HuH-7.5 (cell line): ENCODE measurements at places on chromosomes 16 and 17.

GRCh38 chr17:63596856-63597586 lies 3.7 kb upstream of the TACO1 start:
- no peak for DNase-seq

GRCh38 chr17:81398176-81398831 lies 3.0 kb downstream of the BAHCC1 start:
- DNase-seq, result no peak

DNA sequence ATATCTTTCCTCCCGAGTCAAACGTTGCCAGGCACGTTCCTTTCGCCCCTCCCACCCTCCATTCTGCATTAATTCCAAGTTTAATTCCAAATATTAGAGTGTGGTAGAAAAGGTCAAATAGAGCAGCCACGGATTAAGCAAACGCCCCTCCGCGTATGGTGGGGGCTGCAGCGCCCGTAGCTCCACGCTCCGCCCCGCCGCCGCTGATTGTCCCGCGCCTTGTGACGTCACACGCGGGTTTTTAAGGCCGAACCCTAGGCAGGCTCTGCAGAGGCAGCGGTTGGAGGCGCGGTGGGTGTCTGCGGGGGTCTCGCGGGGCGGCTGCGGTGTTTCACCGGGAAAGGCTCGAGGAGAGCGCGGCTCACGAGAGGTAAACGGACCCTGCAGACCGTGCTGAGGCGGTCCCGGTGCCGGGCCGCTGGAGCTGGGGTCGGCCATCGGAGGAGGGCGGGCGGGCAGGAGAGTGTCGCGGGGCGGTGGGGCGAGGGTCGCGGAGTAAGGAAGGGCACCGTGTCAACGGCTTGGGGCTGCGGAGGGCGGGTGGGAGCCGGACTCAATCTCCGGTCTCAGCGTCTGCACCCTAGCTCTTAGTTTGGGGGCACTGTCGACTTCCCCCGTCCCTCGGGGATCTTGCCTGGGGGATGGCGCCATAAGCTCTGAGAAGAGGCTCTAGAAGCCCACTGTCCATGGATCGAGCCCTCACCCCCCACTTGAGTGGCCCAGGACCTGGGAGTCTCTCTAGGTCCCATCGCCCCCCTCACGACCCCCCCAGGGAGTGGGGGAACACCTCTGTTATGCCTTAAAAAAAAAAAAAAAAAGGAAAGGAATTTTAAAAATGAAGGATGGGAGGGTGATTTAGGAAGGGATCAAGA lies at the start of gene ARL4D:
ARL4D (plus strand) TSS at position 270 of the 872 bp plus-strand sequence. CDS start 740 bp downstream, outside the sequence.
- DNase-seq, result peak; percentile 62

- no peak for DNase-seq
These were observed 55.2 kb downstream of the TBC1D16 start for GRCh38 chr17:79980246-79981043.

DNA sequence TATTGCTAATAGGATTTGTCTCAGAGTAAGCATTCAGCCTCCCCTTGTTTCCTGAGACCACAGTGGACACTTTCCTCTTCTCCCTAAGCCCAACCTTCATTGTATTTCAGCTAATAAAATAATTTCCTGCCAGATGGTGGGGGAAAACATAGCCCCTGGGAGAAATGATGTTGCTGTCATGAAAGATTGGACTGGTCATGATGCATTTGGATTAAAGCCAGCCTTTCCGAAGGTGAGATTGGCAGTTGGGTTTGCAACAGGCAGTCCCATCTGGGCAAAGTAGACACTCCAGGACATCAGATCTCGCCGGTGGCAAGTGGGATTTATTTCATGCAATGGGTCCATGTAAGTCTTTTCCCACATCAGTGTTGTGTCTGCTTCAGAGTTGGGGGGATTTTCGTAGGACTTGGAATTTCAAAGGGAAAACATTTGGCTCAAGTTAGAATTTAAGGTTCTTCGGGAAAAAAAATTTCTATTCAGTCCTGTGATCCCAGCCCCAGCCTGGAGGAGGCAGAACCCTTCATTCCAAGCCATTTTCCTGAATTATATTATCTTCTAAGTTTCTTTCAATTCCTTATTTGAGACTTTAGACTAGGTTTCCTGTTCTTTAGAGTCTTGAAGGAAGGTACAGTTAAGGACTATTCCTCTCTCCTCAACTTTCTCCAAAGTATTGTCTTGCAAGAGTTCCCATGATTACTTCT lies 391.7 kb downstream of the XYLT1 start:
- no peak for DNase-seq

GRCh38 chr17:77437017-77437416 lies 296.2 kb downstream of the SEC14L1 start:
- no peak for DNase-seq

DNA sequence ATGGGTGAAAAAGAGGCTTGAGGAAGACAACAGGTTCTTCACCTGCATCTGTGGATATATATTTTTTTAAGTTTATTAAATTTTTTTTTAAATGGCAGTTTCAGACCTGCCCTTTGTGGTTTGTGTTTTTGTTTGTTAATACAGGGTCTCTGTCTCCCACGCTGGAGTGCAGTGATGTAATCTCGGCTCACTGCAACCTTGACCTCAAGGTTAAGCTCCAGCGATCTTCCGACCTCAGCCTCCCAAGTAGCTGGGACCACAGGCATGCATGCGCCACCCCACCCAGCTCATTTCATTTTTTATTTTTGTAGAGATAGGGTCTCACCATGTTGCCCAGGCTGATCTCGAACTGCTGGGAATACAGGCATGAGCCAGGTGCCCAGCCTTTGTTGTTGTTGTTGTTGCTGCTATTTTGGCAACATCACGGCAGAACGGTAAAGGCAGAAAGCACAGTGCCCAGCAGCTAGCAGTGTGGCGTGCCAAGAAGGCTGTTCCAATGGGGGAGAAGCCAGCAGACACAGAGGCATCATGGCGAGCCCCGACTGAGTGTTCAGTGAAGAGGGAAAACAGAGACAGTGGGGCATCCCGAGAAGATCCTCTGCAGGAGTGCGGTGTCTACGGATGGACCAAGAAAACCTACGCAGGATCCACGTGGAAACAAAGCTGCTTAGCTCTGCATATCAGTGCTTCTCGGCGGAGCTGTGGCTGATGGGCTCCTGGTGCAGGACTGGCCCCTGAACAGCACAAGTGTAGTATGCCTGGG lies 19.6 kb downstream of the TMC6 start:
- DNase-seq, result no peak

GRCh38 chr16:4892361-4893102 lies 44.4 kb downstream of the PPL start:
- no peak for DNase-seq

DNA sequence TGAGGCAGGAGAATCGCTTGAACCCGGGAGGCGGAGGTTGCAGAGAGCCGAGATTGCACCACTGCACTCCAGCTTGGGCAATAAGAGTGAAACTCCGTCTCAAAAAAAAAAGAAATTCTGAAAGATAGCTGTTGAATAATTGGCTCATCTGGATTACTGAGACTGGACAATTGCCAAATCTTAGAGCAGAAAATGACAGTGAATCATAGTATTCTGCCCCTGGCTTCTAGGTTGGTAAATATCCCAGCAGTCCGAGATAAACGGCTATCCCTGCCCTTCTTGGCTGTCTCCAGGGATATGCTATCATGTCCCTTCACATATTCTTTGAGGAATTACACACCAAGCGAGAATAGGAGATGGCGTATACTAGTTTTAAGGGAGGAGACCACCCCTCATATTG lies 35.5 kb upstream of the METTL16 start:
- DNase-seq, result no peak

- DNase-seq, result no peak
These were observed 70.6 kb upstream of the BCO1 start for GRCh38 chr16:81167851-81168250.

GRCh38 chr16:23922406-23922805 lies 86.6 kb downstream of the PRKCB start:
- no peak for DNase-seq

DNA sequence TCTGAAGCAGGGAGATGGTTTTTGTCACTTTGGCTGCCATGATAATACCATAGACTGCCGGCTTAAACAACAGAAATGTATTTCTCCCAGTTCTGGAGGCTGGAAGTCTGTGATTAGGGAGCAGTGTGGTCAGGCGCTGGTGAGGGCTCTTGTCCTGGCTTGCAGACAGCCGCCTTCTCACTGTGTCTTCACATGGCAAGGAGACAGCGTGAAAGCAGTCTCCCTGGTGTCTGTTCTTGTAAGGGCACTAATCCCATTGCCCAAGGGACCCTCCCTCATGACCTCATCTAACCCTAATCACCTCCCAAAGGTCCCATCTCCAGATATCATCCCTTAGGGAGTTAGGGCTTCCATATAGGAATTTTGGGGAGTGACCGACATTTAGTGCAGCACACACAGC lies 167.0 kb downstream of the ENGASE start:
- DNase-seq, result no peak

GRCh38 chr17:74972973-74973328 lies 392 bp upstream of the HID1 start:
- no peak for DNase-seq

DNA sequence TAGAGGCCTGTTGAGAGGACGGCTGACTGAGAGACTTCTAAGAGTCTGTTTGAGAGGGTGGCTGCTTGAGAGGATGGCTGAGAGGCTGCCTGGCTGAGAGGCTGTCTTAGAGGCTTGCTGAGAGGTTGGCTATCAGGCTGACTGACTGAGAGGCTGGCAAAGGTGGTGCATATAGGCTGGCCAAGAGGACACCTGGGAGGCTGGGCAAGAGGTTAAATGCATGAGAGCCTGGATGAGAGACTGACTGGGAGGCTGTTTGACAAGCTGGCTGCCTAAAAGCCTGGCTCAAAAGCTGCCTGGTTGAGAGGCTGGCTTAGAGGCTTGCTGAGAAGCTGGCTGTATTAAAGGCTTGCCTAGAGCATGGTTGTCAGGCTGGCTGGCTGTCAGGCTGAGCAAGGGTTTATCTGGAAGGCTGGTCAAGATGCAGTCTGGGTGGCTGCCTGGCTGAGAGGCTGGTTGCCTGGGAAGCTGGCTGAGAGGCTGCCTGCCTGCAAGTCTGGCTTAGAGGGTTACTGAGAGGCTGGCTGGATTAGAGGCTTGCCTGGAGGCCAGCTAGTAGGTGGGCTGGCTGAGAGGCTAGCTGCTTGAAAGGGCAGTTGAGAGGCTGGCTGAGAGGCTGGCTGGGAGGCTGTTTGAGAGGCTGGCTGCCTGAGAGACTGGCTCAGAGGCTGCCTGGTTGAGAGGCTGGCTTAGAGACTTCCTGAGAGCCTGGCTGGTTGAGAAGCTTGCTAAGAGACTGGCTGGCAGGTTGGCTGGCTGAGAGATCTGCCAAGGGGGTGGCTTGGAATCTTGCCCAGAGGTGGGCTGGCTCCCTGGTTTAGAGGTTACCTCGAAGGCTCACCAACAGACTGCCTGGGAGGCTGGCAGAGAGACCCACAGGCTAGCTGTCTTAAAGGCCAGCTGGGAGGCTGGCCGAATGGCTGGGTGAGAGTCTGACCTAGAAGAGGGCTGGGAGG lies 38.3 kb upstream of the ACSM2B start:
- DNase-seq, result no peak

GRCh38 chr17:77497578-77497934 lies 356.8 kb downstream of the SEC14L1 start:
- no peak for DNase-seq

DNA sequence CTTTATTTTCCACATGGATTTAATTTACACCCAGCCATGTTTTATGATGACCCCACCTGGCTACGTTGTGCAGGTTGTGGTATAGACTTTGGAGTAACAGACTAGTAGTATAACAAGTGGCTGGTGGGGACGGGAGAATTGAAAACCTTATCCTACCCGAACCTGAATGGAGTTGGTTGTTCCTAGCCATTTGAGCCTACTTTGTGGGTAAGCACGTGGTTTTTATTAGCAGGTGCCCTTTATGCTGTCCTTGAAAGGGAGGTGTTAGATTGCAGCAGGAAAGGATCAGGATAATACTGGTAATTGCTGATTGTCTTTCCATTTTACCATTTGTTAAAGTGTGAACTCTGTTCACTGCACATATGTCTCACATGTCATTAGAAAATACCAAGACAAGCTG lies 31.9 kb upstream of the PHAF1 start:
- no peak for DNase-seq

GRCh38 chr17:34584805-34585416 lies 5.5 kb downstream of the TMEM132E start:
- no peak for DNase-seq

- DNase-seq, result no peak
These were observed 86.1 kb upstream of the SALL1 start for GRCh38 chr16:51237207-51237606.

GRCh38 chr17:4074831-4075495 lies 67.9 kb downstream of the ZZEF1 start:
- peak; percentile 28 for DNase-seq

- DNase-seq, result peak; percentile 87
These were observed at the start of gene WNK4 for GRCh38 chr17:42779936-42780850. WNK4 (plus strand) TSS chr17:42780610; CDS start chr17:42780699, 89 bp downstream.

- DNase-seq, result no peak
These were observed 47.4 kb downstream of the KATNIP start for GRCh38 chr16:27597361-27597760.

- DNase-seq, result no peak
These were observed 37.7 kb upstream of the IRF8 start for GRCh38 chr16:85861095-85861825.
